Stimulated activated CD4-positive, alpha-beta T cell treated with anti-CD3 and anti-CD28 coated beads, Interleukin-12 subunit alpha, Interleukin-12 subunit beta, amount 100 ng/mL, for 24 hours (primary cell): ENCODE measurements at places on chromosomes 6 and 20.

GRCh38 chr20:47276851-47277534, 79.5 kb downstream of the ZMYND8 start:
- no peak for DNase-seq

GRCh38 chr6:166151798-166152197, 15.9 kb downstream of the TBXT start:
- DNase-seq: no peak

DNA sequence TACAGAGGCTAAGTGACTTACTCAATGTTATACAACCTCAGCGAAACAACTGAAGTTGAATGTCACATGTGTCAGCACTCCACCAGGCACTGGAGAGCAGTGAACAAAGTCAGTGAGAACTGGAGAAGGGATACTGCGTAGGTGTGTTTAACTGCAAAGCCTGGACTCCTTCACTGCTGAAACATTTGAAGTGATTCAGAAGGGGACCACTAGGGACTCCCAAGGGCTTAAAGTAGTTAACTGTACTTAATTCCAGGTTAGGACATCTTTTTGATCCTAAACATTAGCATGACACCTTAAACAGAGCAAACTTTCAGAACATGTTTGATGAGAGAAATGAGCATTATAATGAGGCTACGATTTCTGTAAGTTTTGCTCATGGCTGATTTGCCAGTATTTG, 45.0 kb upstream of the ZBTB24 start:
- no peak for DNase-seq

- DNase-seq: no peak
Measured at GRCh38 chr20:32528171-32528891, 56.8 kb downstream of the NOL4L start.

DNA sequence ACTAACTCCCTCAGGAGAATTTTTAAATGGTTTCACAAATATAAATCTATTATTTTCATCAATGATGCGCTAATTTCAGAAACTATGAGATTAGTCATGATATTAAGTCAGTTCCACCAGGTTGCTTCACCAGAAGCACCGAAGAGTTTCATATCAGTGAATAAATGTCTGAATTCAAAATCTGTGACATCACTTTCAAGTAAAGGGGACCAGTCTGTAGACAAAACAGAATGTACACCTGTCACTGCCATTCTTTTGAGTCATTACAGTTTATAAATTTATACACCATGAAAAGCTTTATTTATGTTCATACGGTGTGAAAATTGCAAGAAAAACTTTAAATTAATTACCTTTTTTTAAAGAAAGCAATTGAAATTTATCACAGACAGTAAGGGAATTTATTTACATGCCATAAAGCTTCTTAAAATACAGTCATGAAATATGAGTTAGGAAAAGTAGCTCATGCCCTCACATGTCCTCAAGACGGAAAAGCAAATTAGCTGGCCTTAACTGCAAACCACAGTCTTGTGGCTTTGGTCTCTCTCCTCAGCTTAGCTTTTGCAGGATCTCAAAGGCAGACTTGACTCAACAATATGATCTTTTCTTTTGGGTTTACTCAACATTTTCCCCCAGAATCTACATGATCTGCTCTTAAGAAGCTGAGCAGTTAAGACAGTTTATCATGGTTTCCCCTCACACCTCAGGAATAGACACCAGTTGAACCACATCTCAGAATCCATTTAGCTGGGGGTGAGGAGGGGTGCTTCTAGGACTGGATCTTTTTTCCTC, 177.7 kb upstream of the MCHR2 start:
- DNase-seq: no peak

- DNase-seq: no peak
Measured at GRCh38 chr6:29474996-29475395, 12.8 kb downstream of the MAS1L start.

- no peak for DNase-seq
Measured at GRCh38 chr6:1995636-1996035, 249.8 kb downstream of the GMDS start.

GRCh38 chr20:10665791-10666190, 8.0 kb downstream of the JAG1 start:
- no peak for DNase-seq

- DNase-seq: no peak
Measured at GRCh38 chr6:168128006-168128630, 49.1 kb upstream of the FRMD1 start.

DNA sequence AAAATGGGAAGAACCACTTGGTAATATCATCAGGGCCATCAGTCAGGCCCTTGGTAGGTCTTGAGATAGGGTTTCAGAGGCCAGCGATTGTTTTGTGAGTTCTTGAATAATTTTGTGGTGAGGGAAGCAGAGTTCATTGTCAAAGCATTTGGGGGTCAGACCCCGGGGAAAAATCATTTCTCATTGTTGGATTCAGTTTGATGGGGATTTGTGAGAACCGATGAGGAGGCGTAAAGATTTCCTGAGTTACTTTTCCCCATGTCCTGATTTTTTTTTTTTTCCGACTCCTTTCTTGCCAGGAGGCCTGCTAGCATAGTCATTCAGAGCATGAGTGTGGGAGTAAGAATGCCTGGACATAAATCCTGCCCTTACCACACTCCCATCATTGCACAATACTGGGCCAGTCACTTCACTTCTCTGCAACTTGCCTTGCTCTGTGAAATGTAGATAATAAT, 60.3 kb downstream of the TSHZ2 start:
- no peak for DNase-seq

DNA sequence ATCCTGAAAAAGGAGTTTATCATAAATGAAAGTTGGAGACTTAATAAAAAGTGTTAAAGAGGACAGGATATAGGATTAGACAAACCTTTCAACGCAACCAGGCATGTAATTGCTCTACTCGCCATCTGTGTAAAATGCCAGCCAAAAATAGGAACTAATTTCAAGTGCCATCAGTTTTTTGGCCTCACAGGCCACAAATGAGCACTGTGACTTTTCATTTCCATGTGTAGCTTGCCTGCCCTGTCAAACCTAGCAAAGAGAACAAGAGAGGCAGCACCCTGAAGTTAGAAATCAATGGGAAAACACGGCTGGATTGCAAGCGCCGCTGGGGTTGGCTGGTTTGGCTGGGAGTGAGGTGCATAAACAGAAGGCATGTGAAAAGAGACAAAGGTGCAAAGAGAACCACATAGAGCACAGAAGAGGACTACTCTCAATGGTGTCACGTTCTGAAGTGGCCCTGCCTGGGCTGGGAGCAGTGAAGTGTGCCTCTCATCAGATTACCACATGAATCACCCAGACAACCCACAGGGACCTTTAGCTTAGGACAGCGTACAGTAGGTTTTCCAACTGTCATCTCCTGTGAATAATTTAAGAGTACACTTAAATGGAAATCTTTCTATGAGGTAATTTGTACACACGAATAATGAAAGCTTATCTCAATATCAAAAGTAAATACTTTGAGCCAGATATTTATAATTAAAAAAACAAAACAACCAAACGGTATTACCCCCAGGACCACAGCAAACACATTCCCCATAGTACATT, 78.0 kb upstream of the NHSL1 start:
- DNase-seq: no peak

DNA sequence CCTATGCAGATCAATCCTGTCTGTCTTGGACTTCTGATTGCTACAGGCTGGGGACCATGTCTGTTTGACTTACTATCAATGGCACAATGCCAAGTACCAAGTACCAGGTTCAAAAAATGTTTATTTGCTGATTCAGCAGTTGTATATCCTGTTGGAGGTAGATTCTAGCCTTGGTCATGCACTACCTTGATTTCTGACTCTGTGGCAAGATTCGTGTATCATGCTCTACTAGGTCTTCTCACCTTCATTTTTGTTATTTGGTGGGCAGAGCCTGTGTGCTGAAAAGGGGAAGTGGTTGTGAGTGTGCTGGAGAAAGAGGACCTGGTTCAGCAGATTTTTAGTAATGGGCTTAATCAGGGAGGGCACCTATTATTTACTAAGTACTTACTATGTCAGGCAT, 192.4 kb upstream of the MYLIP start:
- DNase-seq: no peak

GRCh38 chr20:10715035-10715434, 41.2 kb upstream of the JAG1 start:
- no peak for DNase-seq

DNA sequence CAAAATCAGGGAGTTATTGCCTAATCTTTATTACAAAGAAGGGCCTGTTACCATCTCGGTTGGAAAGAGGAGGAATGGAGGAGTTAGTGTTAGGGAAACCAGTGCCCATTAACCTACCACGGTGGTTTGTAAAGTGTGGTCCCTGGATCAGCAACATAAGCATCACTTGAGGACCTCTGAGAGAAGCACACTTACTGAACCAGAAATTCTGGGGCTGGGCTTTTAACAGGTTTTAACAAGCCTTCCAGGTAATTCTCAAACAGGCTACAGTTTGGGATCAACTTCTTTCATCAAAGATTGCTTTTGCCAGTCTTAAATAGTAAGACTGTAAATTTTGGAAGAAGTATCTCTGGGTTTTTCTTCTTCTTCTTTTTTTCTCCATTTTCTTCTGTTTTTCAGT, 329.5 kb upstream of the JAG1 start:
- DNase-seq: no peak

- DNase-seq: no peak
Measured at GRCh38 chr6:42140756-42141602, 1.4 kb downstream of the C6orf132 start.

DNA sequence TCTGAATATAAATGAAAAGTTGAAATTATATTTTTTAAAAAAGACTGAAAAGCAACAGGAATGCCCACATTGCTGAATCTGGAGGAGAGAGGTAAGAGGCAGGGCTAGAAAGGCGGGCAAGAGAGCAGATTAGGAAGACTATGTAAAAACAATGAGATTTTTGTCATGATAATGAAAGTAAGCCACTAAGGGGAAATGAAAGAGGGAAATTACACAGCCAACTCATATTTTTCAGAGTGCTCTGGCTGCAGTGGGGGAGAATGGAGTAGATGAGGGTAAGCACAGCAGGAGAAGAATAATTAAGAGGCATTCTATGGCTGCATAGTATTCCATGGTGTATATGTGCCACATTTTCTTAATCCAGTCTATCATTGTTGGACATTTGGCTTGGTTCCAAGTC, 281.9 kb downstream of the PKHD1 start:
- no peak for DNase-seq

DNA sequence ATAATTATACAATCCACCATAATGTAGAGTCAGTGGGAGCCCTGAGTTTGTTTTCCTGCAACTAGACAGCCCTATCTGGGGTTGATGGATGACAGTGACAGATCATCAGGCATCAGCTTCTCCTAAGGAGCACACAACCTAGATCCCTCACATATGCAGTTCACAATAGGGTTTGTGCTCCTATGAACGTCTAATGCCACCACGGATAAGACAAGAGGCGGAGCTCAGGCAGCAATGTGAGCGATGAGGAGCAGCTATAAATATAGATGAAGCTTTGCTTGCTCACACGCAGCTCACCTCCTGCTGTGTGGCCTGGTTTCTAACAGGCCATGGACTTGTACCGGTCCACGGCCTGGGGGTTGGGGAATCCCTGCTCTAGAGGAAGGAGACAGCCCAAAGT, 25.9 kb downstream of the EDEM2 start:
- no peak for DNase-seq

GRCh38 chr6:157887892-157888291, 64.8 kb downstream of the SNX9 start:
- DNase-seq: no peak

DNA sequence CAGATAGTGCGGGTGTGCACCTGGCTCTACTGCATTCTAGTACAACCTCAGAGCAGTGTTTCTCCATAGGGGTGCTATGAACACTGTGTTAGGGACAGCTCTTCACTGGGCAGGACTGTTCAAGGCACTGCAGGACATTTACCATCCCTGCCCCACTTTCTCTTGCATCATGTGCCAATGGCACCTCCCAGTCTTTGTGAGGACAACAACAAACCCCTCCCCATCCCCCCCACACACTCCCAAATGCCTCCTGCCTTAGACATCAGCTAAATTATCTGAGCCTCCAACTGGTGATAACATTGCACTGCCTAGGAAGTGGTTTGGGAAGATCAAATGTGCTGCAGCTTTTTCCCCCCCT, 98.9 kb downstream of the FYN start:
- no peak for DNase-seq

GRCh38 chr6:169843110-169843509, 91.7 kb downstream of the ERMARD start:
- no peak for DNase-seq

- DNase-seq: no peak
Measured at GRCh38 chr20:41143354-41143753, 6.0 kb downstream of the PLCG1 start.

DNA sequence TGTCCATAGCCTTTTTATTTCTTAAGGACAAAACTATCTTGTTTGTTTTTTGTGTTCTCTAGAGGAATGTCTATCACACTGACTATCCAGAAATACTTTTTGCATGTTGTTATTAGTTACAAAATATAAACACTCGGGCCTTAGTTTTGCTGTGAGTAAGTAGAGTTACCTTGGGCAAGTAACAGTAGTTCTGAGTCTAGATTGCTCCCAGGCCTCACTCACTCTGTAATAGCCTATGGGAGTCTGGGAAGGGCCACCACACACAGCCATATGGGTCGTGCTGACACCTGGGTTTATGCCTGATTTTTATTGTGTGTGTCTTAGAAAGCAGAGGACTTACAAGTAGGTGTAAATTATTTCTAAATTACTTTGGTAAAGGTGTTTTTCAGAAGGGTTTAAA, 185.8 kb downstream of the TMEM242 start:
- no peak for DNase-seq

- no peak for DNase-seq
Measured at GRCh38 chr6:49649988-49650387, 13.3 kb upstream of the RHAG start.

GRCh38 chr6:146679386-146679785, 80.6 kb downstream of the ADGB start:
- DNase-seq: no peak

DNA sequence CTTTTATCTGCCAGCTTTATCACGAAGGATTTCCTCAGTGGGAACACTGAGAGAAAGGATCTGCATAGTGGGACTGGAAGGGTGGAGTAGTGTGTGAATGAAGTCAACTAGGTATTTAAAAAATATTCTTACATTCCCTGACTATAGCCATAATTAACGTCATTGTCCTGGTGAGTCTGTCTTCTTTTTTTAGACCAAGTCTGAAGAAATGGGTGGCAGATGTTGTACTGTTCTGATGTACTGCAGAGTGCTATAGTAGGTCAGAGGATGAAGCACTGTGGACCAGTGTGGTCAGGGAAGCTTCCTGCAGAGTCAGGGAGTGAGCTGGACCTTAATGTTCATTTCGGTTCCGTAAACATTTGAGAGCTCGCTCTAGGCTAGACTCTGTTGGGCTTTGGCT, 11.9 kb downstream of the TULP4 start:
- no peak for DNase-seq

- no peak for DNase-seq
Measured at GRCh38 chr6:128500014-128500413, 20.4 kb downstream of the PTPRK start.

DNA sequence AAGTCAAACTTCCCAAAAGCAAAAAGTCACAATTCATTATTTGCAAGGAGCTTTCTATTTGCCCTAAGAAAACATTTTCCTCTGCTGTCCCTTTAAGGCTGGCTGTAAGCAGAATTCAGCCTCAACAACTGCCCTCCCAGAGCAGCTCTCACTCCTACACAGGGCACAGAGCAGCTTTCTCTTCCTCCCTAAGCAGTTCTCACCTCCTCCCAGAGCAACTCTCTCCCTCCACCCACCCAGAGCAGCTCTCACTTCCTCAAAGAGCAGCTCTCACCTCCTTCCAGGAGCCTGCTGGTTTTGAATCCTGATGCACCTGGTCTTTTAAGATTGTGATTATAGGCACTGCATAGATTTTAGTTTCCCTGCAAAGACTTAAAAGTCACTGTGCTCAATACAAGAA, 120.6 kb upstream of the TMEM181 start:
- no peak for DNase-seq
